Activated CD4-positive, CD25-positive, alpha-beta regulatory T cell treated with anti-CD3 and anti-CD28 coated beads, Interleukin-2, amount 50 U/mL, for 24 hours (primary cell): ENCODE measurements at places on chromosomes 7 and 10.

DNA sequence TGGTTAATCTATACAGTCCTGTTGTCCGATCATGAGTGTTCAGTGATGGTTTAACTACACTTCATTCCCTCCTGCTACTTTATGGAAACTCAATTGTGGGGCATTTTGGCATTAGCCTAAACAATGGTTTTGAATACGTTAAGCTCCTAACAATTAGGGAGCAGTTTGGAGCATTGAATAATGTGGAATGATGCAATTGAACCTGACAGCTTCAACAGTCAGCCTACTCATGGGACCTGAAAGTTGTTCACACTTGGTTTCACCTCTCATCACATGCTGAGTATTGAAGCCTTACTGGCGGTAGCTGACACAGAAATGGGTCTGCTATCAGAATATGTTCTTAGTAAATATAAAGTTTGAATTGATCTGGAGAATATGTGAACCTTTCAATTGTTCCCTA lies 186.1 kb downstream of the MLLT10 start:
- no peak for ATAC-seq

GRCh38 chr7:27213433-27214238 lies 13.7 kb upstream of the HOXA13 start:
- no peak for ATAC-seq

- no peak for ATAC-seq
Observed at GRCh38 chr7:79037001-79037400, 416.5 kb downstream of the MAGI2 start.

- no peak for ATAC-seq
Observed at GRCh38 chr10:71268247-71268691, 50.8 kb upstream of the SLC29A3 start.

- ATAC-seq, result no peak
Observed at GRCh38 chr10:76732306-76732705, 905.3 kb downstream of the KCNMA1 start.

GRCh38 chr10:61343796-61344195 lies 109.4 kb downstream of the TMEM26 start:
- no peak for ATAC-seq

DNA sequence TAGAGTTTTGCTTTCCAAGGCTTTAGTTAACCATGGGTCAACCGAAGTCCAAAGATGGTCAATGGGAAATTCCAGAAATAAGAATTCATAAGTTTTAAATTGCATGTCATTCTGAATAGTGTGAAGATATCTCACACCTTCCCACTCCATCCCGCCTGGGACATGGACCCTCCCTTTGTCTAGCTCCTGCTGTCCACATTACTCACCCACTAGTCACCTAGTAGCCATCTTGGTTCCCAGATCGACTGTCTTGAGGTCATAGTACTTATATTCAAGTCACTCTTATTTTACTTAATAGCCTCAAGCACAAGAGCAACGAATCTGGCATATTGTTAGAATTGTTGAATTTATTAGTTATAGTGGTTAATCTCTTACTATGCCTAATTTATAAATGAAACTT lies 366.6 kb downstream of the PRPF18 start:
- ATAC-seq, result no peak

DNA sequence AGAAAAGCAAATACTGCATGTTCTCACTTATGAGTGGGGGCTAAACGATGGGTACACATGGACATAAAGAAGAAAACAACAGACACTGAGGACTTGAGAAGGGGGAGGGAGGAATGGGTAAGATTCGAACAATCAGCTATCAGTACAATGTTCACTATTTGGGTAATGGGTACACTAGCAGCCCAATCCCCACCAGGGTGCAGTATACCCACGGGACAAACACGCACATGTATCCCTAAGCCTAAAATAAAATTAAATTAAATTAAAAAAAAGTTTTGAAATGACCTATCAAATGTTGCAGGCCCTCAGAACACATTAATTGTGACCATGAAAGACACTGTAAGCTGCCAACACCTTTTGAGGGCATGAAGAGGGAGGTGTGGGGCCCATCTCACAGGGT lies 316.0 kb downstream of the WDR37 start:
- ATAC-seq, result no peak

DNA sequence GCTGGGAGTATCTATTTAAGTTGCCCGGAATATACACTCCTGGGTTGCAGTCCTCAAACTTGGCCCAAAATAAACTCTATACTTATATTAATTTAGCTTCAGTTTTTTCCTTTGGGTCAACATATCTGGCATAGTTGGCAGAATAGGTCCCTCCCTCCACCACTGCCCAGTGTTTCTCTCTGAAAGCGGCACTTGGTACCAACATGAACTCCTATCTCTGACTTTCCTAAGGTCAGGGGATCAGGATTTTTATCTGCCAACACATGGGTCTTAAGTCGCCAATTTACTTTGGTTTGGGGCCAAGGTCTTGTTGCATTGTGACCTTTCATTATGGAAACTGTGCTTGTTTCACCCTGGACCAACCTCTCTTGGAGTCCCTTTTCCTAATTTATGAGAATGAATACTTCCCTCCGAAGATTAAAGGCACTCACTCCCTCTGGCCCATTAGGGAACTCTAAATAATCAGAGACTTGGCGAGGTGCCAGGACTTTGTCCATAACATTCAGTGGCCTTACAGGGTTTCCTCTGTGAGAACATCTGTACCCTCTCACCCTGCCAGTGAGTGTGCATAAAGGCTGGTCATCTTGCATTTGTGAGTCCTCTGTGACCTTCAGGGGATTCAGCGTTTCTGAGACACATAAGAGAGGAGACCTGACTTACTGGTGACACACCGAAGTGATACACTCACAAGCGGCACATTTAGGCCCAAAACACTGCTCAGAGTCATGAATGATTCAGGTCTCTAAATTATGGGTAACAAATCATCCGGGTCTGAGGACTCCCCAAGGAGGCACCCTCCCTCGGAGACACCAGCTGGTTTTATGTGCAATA lies 19.7 kb upstream of the FKBP9 start:
- no peak for ATAC-seq
